ENCODE measurements at places on chromosomes 7 and 10.

GRCh38 chr7:155508376-155509358 lies 37.7 kb downstream of the CNPY1 start:
- no peak for DNase-seq

DNA sequence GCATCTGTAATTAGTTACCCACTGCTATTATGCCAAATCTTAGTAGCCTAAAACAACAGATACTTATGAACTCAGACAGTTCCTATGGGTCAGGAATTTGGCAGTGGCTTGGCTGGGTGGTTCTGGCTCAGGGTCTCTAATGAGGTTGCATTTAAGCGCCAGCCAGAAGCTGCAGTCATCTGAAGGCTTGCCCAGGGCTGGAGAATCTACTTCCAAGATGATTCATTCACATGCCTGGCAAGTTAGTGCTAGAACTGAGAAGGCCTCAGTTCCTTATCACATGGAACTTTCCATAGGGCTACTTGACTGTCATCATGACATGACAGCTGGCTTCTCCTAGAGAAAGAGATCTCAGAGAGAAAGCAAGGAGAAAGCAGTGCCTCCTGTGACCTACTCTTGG lies 121.3 kb downstream of the AVL9 start:
- peak; percentile 47 for DNase-seq

- DNase-seq: no peak
These were observed 67.3 kb downstream of the NRBF2 start for GRCh38 chr10:63200431-63200830.

DNA sequence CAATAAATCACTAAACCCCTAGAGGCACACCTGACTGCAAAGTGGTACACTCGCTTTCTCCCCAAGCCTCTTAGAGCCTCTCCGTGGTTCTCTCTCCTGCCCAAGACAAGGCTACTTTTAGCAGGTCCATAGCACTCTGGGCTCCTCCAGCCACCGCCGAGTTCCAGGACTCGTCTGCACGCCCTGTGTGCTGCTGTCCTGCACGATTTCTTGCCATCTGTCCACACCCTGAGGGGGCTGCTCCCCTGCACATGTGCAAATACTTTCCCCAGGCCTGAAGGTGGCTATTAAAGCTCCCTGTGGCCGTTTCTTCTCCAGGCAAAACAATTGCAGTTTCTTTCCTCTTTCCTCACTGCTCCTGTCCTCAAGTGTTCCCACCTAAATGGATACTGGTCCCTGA lies 414.3 kb downstream of the PLXNA4 start:
- no peak for DNase-seq

GRCh38 chr7:101940830-101941229 lies 123.4 kb downstream of the CUX1 start:
- DNase-seq: no peak

GRCh38 chr10:110254467-110254866 lies 47.1 kb downstream of the MXI1 start:
- no peak for DNase-seq

DNA sequence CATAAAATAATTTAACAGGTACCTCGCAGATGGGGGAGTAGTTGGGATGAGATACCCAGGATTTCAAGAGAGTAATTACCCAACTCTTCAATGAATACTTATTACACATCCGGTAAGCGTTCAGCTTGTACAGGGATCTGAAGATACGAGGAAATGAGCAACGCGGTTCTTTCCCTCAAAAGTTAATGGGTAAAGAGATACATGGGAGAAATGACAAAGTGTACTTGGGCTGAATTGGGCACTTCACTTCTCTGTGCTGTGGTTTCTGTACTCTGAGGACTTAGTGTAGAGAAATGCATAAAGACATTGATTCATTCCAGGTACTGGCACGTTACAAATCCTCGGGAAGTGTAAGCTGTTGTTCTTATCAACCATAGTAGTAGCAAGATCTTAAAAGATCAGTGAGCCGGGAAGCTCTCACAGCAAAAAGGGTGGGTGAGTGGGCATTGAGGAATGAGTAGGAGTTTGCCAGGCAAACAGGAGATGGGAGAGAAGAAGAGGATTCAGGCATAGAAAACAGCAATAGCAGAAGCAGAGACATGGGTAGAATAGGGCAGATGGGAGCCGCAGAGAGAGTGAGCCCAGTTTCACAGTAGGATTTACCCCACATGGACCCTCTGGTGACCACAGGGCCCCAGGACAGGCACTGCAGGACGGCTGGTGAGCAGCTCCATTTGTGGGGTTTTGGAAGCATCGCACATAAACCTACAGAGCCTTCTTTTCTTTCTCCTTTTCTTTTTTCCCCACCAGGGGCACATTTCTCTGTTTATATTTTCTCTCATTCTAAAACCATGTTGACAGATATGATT lies 304.3 kb upstream of the PITRM1 start:
- no peak for DNase-seq

DNA sequence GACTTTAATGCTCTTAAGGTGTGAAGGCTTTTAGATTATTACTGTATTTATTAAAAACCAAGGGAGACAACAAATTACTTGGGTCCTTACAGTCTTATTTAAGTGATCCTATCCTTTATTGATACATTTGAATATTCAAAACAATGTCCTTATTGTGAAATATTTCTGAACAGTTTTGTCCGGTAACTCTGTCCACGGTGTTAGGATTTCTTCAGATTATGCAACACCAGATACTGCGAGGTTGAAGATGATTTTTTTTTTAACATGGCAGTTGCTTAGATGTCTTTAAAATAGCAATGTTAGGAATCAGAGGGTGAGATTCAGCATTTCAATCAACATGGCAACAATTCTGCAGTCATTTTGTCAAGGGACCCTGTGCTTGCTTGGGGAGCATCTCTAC lies 176.5 kb downstream of the CSTF2T start:
- no peak for DNase-seq

DNA sequence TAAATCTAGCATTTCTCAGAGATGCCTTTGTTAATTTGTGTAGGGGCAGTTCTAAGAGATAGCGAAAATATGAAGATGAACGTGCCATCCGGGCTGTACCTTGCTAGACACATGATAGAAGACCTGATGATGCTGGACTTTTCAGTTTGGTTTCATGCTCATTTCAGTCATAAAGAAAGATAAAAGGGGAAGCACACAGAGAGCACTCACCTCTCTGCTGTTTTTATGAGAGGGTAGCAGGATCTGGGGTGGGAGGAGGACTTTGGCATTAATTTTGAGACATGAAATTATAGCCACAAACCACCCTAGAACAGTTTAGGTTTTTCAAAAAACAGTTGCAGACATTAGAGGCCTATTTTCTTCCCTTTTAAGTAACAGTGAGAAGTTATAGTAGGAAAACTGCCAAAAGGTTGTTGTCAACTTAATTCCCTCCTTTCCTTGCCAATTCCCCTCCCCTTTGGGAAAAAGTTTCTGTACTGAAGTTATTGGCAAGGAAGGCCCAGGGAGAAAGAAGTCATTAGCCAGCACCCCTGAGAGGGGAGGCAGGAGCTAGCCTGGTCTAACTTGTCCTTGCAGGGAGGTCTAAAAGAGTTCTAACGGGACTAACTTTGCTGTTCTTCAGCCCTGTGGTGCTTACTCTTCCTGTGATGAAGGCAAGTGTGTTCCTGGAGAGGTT lies 2.6 kb downstream of the ST7 start:
- DNase-seq: peak; percentile 28

GRCh38 chr7:44348300-44348699 lies 22.9 kb upstream of the CAMK2B start:
- peak; percentile 76 for DNase-seq

DNA sequence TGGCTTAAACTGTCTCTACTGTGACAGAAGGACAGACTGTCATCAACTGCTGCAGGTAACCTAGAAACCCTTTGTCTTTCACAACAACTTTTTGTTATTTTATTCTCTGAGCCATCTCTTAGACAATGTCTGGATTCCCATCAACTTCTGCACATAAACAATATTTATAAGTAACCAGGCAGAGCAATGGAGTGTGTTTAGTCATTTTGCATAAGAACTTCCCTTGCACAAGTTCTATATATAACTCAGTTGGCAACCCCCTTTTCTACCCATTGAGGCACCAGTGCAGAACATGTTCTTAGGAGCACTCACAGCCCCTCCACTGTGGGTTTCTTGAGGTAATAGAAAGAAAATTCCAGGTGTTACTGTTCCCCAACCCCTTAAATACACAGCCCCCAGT lies 65.0 kb upstream of the IL6 start:
- peak; percentile 26 for DNase-seq

DNA sequence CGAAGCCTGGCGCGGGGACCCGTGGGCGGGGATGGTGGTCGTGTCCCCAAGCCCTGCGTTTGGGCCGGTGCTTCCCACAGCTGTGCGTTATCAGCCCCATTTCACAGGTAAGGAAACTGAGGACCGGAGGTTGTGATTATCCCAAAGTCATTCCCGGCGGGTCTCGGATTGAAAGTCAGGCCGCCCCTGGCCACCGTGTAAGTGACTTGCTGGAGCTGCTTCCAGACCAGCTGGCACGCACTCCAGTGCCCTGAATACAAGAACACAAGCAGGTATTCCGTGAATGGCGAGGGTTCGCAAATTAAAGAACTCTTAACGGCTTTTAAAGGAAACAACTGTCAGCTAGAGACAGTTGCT lies 675 bp upstream of the ATE1 start:
- peak; percentile 57 for DNase-seq

DNA sequence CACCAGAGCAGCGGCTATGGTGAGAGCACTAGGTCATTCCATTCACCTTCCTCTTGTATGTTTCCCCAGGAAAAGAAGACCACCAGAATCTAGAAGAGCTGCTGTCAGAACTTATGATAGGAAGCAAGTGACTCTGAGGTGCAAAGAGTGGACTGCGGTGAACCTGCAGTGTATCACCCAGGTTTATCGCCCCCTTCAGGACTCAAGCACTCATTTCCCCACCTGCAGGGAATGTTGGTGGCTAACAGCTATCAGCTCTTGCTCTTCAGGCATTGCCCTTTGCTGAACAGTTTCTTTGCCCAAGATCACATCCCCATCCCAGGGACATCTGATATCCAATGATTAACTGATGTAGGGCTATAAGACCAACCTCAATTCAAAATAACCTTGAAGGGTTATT lies 66.3 kb upstream of the IL6 start:
- no peak for DNase-seq

- peak; percentile 41 for DNase-seq
These were observed 1.6 kb downstream of the AVPI1 start for GRCh38 chr10:97685395-97685958.

GRCh38 chr7:151175047-151175792 lies 7.7 kb upstream of the GBX1 start:
- no peak for DNase-seq

DNA sequence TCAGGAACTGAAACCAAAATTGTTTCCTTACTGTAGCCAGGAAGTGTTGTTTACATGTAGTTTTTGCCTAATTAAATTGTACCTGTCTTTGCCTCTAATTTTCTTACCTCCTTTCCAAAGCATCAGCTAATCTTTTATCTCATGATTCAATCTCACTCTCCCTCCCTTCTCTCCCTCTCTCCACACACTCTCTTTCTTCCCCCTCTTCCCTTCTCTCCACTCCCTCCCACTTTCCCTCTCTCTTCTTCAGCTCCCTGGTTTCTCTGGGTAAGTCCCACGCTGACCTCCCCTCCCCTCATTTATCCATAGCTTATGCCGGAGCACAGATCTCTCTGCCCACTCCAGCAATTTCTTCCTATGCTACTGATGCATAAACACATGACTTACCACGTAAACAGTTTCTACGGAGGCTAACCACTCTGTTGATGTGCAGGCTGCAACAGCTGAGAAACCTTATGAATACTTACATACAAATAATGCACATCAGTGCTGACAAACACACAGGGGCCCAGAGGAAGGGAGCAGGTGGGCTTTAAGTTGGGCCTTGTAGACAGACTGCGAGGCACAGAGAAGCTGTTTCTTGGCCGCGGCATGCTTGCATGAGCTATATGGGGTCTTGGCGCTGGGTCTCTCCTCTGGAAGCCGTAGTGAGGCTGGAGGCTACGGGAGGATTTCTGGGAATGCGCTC lies 174.4 kb upstream of the PLXNA4 start:
- no peak for DNase-seq

DNA sequence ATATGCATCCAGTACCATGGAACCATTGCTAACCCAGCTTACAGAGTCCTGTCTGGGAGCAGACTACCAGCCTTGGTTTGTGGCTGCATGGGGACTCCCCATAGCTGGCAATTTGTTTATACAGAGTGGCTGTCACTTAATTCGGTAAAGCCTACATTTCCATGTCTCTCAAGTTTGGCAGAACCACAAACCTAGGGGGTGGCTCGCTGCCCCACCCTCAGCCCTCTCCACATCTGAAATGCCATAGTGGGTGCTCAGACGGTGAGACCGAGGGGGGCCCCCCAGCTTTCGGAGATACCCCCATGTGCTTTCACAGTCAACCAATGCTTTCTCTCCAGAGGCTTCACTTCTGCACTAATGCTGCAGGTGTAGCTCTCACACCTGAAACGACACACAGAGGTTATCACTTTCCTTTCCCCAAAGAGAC lies 75.5 kb upstream of the KAT6B start:
- no peak for DNase-seq

DNA sequence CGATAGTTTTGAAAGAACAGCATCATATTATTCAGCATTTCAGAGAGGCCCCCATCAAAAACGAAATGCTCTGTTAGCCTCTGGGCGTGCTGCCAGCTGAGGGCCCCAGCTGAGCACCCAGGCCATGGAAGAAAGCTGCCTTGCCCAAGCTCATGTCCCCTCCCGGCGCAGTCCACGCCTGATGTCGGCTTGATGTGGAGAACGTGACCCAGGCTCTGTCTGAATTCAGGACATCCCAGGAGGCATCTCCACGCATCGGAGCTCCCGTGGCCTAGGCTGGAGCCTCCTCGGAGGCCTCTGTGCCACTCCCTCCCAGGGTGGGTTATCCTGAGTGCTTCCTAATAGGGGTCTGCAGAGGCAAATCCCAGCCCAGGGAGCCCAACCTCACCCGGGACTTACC lies 218.3 kb upstream of the AKR1E2 start:
- DNase-seq: no peak

DNA sequence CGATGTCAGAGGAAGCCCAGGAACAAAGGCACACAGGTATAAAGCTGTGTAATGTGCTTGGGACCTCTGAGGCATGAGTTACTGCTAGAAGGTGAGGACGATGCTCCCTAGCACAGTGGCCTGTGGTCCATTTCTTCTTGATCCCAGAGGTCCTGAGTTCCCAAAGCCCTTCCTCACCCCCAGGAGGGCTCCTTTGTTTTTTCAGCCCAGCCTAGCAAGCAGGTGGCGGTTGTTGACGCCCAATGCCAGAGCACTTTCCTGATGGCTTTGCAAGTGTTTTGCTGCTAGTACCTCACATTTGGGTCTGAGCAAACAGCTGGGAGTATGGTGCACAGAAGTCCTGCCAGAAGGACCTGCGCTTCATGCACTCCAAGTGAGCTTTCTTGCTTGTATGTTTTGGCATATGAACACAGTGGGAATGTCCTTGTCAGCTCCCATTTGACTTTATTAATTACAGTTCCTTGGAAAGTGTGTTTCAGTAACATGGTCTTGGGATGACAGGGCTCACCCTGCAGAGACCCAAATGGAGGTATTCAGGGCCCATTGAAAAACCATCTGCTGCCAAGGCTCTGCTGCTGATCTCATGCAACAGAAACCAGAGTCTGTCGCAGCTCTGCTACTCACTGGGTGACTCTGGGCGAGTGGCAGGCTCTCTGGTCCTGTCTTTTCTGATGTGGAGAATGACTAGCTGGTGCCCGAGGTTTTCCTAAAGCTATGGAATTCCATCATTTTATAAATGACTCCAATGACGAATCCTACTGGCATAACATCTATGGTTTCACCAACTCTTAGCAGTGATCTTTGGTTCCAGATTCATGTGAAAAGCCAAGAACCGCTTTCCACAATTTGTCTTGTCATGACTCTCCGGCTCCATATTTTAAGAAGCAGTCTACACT lies 134.9 kb downstream of the ARID5B start:
- no peak for DNase-seq

- DNase-seq: peak; percentile 42
These were observed 186.0 kb downstream of the JAZF1 start for GRCh38 chr7:27994639-27995038.

GRCh38 chr10:80460399-80461207 lies 6.5 kb downstream of the TSPAN14 start:
- peak; percentile 47 for DNase-seq
